ENCODE measurements at places on chromosomes 12 and 14. TPM values are rescaled to one million over a fixed set of nuclear protein-coding genes. Genes with fewer than 3 reads are reported as not detected.

DNA sequence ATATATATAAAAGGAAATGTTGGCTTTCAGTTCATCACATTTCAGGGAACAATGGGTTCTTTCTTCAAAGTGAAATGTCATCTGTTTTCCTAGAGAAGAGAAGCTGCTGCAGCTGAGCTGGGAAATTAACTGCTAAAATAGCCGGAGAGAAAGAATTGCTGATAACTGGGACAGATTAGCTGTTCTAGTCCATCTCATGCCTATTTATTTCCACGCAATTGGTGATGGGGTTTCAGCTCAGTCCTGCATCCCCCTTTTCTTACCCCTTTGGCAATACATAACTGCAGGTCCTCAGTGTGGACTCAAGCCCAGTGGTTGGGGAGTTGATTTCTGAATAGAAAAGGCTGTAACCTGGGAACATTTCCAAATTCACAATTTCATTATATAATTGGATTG, 436.9 kb upstream of the TMEM132C start:
- DNase-seq = no peak

DNA sequence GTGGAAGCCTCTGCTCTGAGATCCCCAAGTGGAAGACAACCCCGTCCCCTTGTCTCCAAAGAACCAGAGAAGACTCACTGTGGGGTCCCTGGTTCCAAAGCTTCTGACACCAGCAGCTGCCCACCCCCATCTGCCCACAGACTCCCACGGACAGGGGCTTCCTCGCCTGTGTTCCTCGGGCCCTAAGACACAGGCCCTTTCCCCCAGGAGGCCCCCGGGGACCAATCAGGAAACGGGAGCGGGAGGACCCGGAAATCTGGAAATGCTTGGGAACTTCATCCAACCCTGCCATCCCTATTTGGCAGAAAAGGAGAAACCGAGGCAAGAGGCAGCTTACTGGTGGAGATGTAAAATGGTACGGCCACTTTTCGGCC, 113.1 kb downstream of the NCOR2 start:
- no peak for DNase-seq

- no peak for DNase-seq
Measured at GRCh38 chr14:90042496-90043252, 19.1 kb upstream of the KCNK13 start.

- no peak for DNase-seq
Measured at GRCh38 chr12:97650242-97650641, 187.6 kb downstream of the RMST start.

DNA sequence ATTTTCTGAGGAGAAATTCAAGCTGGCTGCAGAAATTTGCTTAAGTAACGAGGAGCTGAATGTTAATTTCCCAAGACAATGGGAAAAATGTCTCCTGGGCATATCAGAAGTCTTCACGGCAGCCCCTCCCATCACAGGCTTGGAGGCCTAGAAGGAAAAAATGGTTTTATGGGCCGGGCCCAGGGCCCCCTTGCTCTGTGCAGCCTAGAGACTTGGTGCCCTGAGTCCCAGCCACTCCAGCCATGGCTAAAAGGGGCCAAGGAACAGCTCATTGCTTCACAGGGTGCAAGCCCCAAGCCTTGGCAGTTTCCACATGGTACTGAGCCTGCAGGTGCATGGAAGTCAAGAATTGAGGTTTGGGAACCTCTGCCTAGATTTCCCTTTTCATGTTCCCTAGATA, 24.3 kb upstream of the HSP90AA1 start:
- DNase-seq = no peak

DNA sequence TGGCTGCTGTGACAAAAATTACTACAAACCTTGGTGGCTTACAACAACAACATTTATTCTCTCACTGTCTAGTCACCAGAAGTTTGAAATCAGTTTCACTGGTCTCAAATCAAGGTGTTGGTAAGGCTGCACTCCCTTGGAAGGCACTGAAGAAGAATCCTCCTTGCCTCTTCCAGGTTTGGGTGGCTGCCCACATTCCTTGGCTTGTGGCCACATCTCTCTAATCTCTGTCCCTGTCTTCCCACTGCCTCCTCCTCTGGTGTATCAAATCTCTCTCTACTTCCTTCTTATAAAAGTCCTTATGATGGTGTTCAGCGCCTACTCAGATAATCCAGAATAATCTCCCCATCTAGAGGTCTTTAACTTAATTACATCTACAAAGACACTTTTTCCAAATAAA, 31.0 kb downstream of the PLCZ1 start:
- DNase-seq = no peak

DNA sequence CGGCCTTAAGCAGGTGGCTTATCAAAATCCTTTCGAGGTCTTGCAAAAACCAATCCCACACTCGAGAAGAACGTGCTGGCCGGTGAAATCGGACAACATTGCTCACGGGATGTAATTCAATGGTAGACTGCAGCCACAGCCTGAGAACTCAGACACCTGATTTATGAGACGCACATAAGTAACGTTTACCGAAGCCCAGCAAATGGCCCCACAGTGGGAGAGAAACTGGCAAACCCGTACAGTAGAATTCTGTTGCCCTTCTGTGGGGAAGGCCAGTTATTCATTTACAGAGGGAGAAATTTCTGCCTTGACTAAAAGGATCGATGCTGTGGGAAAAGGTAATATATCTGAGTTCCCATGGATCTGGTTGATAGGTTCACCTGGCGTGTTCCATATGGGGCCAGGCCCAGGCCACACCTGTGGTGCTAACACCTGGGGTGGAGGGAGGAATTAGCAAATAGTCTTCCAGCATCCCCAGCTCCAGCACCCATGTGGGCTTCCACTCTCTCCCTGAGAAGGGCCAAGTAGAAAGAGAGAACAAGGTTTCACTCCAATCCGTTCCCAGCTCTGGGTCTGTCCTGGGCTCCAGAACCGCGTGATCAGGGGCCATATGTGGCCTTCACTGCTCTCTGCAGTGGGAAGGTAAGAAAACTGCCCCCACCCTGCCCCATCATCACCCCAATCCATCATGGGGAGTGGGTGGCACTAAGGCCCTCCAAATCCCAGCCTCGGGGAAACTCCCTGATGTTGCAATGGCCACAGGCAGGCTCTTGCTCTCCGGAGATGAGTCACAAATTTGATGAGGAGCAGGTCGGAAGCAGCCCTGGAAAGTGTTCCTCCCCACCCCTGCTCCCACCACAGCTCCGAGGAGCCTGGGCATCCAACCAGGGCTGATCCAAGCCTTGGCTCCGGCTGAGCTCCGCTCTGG, 12.7 kb downstream of the BDKRB1 start:
- no peak for DNase-seq

GRCh38 chr12:82057770-82058169, 298.6 kb upstream of the PPFIA2 start:
- no peak for DNase-seq

B3GNT4 gene
- total RNA-seq = 1.6 TPM
